ENCODE measurements at places on chromosomes 12 and 14. TPM values are rescaled to one million over a fixed set of nuclear protein-coding genes. Genes with fewer than 3 reads are reported as not detected.

Gene PTPRQ
- 1.2 TPM for total RNA-seq

Gene MORN3
- 0.33 TPM for total RNA-seq

Gene KRT79
- not detected for total RNA-seq

Gene CMTM5
- 0.44 TPM for total RNA-seq

Gene CACNA2D4
- total RNA-seq = 1.5 TPM

Gene EVL
- 33.9 TPM for total RNA-seq

Gene ACOT6
- not detected for total RNA-seq

Gene C14orf132
- 31.9 TPM for total RNA-seq

Gene KRT7
- total RNA-seq = 8.7 TPM

Gene CMA1
- total RNA-seq = not detected

Gene TAS2R8
- total RNA-seq = not detected

Gene STYX
- 18.0 TPM for total RNA-seq

Gene PDE3A
- total RNA-seq = 2.6 TPM

All from smooth muscle cell of trachea (primary cell).